ENCODE measurements at places on chromosomes 4 and X.

DNA sequence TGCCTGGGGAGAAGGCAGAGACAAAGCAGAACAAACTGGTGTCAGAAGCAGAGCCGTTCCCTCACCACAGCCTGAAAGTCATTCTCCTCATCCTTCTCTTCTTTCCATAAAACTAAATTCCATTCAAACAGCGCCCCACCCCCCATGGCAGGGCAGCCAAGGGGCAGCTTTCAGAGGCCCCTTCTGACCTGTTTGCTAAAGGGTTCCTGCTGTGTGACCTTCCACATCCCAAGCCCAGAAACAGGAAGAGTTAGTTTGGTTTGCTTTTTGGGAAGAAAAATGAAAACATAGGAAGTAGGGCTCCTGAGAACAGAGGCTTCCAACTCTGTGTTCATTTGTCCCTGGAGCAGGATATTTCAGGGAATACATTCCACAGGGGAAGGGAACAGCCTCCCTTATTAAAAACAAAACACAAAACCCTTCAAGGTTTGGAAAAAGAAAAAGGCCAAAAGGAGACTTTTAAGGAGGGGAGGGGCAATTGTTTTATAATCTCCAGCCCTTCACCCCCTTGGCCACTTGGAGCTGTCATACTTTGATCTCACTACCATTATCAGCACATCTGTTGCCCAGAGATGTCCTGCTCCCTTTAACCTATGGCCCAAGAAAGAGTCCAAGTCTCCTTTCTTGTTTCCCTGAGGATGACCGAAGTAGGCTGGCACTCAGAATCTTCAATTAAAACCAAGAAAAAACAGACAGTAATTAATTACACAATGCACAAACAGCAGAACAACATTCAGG, 25.3 kb downstream of the STARD8 start:
- peak; percentile 57 for DNase-seq

GRCh38 chrX:39309721-39310152, 508.5 kb downstream of the MID1IP1 start:
- DNase-seq, result peak; percentile 64

DNA sequence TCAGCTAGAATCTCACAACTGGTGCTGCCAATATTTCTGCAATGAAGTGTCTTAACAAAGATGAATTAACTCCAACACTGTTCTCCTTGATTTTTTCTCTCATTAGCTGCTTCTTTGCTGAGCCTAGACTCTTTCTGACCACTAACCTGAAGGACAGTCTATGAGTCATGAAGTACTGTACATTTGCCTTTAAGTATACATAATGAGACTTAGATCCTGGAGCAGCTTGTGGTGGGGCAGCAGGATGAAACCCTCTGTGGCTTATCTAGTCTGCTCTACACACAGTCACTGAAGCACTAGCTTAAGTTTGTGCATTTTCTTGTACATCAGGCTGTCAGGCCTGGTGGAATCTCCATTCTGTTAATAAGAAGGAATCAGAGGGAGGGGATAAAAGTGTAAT, 307.4 kb upstream of the SMIM31 start:
- no peak for DNase-seq

- no peak for DNase-seq
Observed at GRCh38 chrX:85928606-85929005, 118.8 kb downstream of the CHM start.

DNA sequence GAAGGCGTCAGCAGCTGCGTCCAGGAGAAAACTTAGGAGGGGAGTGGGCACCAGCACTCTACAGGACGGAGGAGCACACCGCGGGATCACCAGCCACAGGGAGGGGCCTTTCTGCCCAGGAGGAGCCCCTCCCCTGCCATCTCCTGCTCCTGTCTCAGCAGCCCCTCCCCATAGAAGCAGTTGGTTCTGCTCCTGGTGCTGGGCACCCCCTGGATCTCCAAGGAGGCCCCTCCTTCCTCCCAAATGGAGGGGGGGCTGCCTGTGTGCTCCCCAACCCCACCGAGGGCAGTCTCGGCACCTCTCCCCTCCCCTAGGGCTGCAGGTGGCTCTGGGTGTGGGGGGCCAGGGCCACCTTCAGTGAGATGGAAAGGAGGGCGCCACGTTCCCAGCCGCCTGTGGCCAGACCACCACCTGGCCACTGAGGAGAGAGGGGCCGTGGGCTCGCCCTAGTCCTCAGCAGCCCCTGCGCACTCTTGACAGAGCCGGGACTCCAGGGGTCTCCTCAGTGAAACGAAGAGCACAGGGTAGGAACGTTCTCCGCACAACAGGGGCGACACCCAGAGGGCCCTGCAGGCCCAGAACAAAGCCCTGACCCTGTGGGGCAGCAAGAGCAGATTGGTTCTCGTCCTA, 37.8 kb downstream of the CPLX1 start:
- DNase-seq, result no peak

GRCh38 chrX:119900976-119901375, 5.3 kb downstream of the AKAP14 start:
- DNase-seq, result no peak

DNA sequence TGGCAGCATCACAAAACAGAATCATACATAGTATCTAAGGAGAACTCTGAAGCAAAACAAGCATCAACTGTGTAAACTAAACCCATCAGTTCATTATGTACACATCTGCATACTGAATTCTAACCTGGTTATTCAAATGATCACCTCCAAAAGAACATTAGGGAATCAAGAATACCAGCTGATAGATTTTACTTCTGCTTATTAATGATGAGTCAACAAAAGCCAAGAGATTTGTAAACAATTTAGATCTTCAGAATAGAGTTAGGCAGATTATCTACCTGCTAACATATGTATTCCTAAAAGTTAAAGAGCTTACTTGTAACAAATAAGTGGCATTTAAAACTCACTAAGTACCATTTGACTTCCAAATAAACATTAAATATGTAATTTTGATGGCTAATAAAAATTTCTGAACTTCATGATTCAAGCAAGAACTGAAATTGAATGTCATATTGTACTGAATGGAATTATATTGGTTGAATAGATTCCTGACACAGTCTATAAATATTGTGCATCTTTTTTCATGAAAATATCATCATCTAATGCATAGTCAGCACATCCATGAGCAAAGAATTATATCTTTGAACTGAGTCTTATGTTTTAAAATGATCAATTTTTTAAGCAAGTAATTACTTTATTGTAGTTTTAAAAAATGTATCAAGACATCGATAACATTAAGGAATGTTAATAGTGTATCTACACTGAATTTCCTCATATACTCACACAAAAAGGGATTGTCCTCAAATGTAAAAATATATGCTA, 470.5 kb downstream of the GRXCR1 start:
- DNase-seq, result no peak

DNA sequence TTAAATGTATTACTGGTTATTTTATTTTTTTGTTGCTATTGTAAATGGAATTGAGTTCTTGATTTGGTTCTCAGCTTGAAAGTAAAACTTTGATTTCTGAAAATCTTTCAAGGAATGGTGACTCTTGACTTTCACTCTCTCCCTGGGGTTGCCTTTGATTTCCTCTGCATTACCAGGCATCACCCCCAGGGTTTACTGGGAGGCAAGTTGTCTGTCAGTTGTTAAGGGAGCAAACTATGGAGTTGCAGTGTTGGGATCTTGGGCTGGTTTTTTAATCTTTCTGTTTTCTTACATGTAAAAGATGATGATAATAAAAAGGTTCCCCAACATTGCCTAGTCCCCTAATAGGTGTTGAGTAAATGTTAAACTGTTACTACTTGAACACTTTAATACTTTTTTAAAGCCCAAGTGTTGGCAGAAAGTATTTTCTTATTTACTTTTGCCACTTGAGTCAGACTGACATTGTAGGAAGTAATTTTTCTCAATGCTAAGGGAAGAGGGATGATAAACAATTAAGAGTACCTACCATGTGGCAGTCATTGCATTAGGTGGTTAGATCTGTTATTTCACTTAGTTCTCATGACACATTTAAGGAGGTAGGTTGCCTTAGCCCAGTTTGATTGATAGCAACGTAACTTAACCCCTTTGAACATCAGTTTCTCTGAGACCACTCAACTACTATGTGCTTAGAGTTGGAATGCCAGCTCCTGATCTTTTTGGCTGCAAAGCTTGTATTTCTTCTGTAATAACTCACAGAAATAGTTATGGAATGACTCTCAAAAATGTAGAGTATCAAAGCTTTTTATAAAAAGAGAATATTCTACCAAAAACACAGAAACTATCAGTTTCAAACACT, 67.1 kb downstream of the DCLK2 start:
- no peak for DNase-seq

DNA sequence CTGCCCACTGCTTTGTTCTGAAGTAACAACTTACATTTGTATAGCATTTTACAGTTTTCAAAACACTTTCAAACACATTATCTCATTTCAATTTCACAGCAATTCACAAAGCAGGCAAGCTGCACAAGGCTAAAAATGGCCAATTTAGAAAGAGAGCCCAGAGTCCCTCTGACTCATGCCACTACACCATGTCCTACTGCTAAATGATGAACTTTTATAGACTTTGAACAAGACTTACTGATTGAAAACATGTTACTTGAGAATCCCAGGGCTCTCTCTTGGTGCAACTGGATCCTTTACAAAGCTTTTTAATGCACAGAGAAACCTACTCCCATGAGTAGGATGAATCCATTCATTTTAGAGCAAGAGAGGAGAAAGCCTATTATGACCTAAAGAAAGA, 5.8 kb upstream of the G3BP2 start:
- DNase-seq, result no peak

GRCh38 chrX:40908857-40909475, 173.6 kb upstream of the MED14 start:
- DNase-seq, result no peak

DNA sequence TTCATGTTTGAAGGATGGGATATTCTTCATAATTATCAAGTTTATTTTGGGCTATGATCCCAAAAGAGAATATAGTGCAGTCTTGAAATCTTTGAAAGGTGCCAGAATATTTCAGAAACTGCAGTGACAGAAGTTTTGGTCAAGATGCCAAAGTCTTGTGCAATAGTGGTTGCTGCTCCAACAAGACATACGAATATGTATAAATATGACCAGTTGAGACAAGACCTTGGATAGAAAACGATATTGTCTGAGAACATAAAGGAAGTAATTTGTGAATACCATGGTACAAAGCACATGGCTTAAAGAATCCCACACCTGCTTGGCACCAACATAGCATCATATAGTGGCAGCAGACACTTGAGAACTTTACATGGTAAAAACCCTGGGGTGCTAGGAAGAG, 48.6 kb upstream of the AMELX start:
- peak; percentile 37 for DNase-seq

DNA sequence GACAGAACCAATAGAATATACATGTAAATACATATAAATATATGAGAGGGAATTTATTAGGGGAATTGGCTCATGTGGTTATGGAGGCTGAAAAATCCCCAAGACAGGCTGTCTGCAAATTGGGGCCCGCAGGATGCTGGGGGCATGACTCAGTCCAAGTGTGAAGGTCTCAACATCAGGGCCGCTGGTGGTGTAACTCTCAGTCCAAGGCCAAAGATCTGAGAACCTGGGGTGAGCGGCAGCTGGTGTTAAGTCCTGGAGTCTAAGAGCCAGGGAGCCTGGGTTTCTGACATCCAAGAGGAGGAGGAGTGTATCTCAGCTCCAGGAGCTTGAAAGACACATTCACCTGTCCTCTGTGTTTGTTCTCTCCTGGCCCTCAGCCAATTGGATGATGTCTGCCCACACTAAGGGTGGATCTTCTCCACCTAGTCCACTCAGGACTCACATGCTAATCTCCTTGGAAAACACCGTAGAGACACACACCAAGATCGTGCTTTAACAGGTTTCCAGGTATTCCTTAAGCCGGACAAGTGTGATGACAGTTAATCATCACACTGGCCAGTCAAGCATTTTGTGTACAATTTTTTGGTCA, 28.9 kb downstream of the TIGD2 start:
- DNase-seq, result no peak

- DNase-seq, result no peak
Observed at GRCh38 chr4:129040471-129040870, 52.9 kb downstream of the SCLT1 start.

GRCh38 chr4:128670513-128670912, 139.0 kb upstream of the JADE1 start:
- no peak for DNase-seq

DNA sequence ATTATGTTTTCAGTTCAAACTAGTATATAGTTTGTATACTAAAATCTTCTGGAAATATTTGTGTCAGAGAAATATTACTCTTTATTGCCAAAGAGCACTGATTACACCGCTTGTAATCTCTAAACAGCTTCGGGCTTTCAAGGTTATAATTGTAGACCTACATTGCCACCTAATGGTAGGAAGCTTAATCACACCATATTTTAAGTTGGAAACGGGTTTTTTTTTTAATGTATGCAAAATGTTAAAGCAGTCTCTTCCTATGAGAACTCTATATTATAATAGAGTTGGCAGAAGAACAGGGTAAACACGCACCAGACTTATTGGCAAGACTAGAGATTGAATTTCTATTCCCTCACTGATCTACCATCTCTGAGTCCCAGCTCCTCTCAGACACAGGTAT, 19.5 kb upstream of the NFXL1 start:
- DNase-seq, result no peak

DNA sequence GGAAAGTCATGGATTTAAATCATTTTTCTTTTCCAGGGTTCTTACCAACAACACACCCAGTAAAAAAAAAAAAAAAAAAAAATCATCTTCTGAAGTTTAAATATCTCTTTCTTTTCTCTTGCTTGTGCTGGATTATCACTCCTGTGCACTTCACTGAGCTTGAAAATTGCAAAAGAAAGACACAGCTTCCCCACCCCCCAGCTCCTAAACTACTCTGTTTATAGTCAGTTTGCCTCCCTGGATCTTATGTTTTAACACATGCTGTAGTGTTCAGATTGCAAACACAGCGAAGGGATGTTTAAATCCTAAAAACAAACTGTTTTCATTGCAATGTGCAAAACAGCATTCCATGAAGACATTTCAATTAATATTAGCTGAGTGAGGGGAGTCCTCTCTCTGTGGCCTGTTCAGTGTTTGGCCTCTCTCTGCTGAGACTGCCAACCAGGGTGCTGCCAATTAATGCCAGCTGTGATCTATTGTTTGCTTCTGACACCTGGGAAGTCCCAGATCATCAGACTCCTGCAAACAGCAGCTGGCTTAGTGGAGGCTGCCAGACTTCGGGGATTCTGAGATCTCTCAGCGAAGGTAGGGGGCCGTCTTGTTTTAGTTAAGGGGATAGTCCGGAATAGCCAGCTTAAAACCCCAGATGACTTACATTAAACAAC, 171.1 kb upstream of the PITX2 start:
- no peak for DNase-seq

Data from uterus (tissue), 4 donors.